GDM1 (cell line): ENCODE measurements at places on chromosomes 2 and 18.

DNA sequence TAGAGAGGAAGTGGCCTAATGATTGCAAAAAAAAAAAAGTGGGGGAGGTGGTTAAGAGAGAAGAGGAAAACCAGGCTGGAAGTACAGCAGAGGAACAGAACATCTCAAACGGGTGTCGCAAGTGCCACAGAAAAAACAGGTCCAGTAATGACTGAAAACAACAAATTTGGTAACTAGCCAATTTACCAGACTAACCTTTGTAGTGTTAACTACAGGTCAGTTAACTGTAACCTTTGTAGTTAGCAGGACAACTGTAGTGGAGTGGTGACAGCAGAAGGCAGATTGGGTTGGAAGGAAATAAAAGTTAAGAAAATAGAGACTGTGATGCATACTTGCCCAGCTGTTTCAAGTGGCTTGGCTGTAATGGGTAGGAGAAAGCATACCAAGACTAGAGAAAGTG is 91.4 kb upstream of the CHST9 start:
- no peak for DNase-seq

- no peak for DNase-seq
Measured at GRCh38 chr2:96259497-96259921, 6.3 kb downstream of the TMEM127 start.

GRCh38 chr2:166239548-166239947 is 111.7 kb upstream of the SCN1A start:
- DNase-seq = no peak

- DNase-seq = no peak
Measured at GRCh38 chr18:61025596-61025995, 307.6 kb upstream of the CDH20 start.

DNA sequence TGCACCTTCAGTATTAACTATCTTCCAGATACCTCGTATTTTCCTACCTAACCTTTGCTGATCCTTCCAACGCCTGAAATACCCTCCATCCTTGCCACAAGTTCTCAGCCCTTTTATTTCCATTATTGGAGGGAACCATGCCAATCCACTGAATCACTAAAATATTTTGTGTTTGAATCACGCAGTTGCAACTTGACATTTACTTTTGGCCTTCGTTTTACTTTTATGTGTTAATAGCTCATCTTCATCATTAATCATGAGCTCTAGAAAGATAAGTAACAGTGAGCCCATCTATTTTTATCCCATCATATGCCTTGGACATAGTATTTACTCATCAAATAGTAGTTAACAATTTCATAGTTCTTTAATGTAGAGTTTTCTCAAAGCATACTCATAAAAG is 463.2 kb downstream of the THSD7B start:
- no peak for DNase-seq

GRCh38 chr2:62441421-62441820 is 64.6 kb downstream of the TMEM17 start:
- DNase-seq = no peak

GRCh38 chr2:235623111-235623510 is 129.3 kb downstream of the AGAP1 start:
- no peak for DNase-seq

- no peak for DNase-seq
Measured at GRCh38 chr18:41974796-41975201, 19.8 kb downstream of the PIK3C3 start.

- DNase-seq = no peak
Measured at GRCh38 chr2:42068571-42069178, 20.9 kb downstream of the PKDCC start.

GRCh38 chr18:58038063-58038462 is 6.0 kb upstream of the NEDD4L start:
- no peak for DNase-seq

- DNase-seq = no peak
Measured at GRCh38 chr2:45834372-45834771, 182.9 kb downstream of the PRKCE start.

DNA sequence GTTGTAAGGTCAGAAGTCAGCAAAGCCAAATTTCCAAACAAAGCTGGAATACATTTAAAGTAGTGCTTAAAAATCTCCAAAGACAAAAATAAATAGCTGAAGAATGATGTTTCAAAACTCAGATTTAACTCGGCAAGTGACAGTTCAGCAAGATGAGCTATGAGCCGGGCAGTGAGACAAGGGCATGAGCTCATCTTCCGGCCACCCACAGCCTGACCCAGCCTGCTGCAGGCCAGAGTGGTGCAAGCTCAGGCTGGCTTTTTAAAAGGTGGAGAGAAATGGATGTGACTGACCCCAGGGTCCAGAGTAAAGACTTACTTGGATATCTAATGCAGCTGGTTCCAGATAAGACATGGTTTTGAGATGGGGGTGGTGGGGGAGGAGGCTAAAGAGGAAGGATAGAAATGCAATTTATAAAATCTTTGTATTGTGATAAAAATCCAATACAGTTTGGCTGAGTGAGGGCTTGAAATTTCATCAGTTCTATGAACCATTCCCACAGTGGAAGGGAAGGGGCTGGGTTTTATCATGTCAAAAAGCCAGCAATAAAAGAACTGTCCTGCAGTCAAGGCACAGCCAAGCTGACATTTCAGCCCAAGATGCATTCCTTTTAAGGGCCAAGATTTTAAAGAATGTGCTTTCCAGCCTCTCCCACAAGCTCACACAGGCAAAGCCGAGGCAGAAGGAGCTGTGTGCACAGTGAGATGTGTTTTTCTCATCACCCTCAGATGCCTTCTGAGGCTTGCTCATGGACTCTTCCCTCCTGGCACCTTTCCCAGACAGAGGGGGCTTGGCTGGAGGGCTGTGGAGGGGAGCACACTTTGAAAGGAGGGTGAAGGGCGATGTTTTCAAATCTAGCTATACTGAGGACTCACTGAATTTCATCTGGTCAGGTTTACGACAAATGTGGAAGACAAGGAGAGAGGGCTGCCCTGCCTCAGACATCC is 97.9 kb upstream of the KLHL29 start:
- no peak for DNase-seq

DNA sequence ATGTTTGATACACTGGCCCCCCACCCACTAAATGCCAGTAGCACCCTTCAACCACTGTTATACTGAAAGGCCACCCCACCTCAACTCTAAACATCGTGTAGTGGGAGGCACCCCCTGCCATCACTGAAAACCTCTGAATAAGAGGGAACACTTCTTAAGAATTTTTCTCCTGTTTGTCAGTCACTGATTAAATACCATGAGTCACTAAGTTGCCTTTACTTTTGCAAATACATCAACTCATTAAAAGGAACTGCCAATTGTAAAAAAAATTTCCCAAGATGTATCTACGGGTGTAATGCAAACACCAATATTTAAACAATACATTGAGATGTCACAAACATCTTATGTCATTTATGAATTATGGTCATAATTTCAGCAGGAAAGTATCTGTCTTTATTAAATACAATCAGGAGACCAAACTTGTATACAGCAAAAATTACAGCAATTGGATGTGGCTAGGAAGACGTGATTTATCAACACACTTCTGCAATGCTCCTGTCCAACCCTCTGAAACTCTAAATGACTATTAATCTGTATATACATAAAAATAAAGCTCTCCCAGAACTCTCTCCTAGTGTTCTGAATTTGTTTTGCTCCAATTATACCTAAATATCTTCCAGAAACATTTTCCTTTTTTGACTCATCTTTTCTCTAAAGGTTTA is 144.1 kb upstream of the STK17B start:
- DNase-seq = no peak

DNA sequence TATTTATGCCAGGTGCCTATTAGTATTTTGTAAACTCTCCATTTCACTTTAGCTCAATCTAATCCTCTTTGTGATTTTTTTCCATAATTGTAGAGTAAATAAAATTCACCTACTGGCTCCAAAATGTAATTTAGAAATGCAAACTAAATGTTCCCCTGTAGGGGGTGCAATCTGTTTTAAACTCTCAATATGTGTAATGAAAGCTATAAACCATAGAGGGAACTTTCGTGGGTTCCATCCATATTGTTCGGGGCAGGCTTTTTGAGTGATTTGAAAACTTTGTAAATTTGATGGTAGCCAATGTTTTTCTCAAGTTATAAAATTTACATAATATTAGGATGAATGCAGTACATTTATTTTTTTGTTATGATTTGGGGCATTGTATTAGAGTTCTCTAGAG is 49.4 kb downstream of the TSPYL6 start:
- DNase-seq = no peak

DNA sequence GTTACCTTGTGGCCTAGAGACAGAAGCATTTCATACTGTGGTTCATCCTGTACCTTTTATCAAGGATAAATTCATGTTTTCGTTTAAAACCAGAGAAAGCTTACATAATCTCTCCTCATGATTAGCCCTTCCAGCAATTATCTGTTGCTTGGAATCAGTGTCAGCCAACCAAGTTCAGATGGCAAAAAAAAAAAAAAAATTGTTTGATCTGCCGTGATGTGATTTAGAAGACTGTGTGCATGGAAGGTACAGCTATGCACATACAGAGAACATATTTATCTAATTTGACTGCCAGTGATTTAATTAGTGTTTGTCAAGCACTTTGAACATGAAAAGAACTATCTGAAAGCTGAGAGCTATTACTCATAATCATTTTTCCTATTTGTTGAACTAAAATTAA is 180.9 kb downstream of the ZEB2 start:
- DNase-seq = no peak

DNA sequence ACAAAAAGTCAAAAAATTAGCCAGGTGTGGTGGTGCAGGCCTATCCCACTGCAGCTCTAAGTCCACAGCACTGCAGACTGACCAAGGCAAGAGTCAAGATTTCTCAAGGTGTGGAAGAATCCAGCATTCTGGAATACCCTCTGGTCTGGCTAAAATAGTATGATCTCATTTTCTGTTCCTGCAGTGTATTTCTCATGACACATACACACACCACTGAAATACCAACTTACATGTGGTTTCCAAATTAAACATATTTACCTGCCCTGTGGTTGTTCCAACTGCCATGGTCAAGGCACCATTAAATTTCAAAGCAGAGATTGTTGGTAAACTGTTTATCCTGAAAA is 30.9 kb downstream of the NOL10 start:
- DNase-seq = no peak

DNA sequence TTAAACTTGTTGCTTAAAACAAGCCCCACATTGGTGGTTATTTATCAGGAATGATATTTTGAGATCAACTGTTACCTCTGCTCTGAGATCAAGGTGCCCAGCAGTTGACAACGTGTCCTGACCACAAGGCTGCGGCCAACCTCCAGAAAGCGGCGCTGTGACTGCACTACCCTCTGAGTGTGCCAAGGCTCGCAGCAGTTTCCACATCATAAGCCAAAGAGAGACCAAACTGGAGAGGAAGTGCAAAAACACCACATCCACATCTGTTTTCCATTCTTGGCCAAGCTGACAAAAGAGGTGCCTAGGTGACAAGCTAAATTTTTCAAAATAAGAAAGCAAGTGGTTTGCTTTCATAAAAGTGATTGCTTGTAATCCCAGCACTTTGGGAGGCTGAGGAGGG is 410.8 kb upstream of the POU3F3 start:
- no peak for DNase-seq

DNA sequence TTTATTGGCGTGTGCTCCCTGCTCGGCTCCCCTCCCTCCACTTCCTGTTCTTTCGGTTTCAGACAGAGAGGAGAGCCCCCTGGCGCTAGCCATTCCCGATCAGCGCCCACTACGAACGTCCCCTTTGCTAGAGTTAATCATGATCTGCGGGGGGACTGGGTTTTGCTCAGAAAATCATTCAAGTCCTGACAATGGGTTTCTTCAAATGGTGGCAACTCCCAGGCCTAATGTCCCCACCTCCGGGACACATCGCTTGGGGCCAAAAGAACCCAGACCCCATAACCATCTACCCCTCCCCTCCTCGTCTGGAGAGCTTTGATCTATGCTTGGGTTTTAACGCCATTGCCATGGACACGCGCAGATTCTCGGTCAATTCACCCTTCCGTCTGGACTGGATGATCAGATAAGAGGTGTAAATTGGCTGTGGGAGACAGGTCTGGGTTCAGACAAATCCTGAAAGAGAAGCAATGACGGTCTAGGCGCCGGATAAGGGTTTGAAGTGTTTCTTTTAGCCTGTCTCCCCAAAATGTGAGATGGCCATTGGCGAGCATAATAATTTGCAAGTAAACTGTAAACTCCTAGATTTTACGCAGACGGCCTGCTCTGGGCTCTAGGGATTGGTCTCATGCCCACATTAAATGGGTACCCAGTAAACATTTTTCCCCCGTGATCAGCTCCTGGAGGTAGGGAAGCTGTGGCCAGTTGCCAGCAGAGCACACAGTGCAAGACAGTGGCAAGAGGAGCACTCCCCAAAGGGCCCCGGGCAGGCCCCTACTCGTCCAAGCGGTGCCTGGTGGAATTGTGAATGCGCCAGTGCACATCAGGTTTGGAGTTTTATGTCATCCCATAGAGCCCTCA is 4.7 kb downstream of the NRP2 start:
- no peak for DNase-seq

DNA sequence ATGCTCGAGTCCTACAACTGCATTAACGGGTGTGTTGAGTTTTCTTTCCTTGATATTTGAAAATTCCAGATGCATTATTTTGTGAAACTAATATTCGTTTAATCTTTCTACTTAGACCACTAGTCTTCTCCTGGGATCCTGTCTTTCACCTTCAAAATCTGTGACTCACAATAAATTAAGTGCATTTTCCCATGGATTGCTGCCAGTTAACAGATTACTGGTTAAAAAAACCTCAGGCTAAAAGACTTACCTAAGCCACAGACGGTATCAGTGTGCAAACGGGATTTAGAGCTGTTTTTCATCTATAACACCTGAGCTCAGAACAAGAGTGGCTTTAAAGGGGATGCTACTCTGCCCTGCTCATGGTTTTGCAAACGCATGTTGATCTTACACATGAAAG is 10.2 kb downstream of the FECH start:
- DNase-seq = no peak

GRCh38 chr18:9575558-9575957 is 38.8 kb downstream of the PPP4R1 start:
- no peak for DNase-seq

DNA sequence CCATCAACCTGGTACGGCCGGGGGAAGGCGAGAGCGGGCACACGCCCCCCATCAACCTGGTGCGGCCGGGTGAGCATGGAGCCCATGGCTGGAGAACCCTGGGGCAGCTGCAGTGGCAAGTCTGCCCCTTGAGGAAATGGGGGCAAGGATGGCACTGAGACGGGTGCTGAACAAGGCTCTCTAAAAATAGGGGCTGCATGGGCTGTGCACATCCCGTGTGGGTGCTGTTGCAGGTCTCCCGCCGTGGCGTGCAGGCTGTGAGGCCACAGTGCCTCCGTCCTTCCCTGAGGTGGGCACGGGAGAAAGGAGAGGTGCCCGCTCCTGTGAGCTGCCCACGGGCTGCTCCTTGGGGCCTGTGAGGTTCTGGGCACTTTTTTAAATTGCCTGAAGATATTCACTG is 99.2 kb downstream of the NFATC1 start:
- DNase-seq = no peak

GRCh38 chr2:99960790-99961189 is 181.6 kb downstream of the AFF3 start:
- DNase-seq = no peak

- DNase-seq = no peak
Measured at GRCh38 chr2:75288760-75289159, 89.4 kb upstream of the TACR1 start.

GRCh38 chr2:240956171-240956934 is 42.1 kb upstream of the SNED1 start:
- no peak for DNase-seq
